ENCODE measurements at places on chromosomes 7 and 10.

- no peak for DNase-seq
These were observed 94.9 kb downstream of the NPSR1 start for GRCh38 chr7:34752929-34753328.

GRCh38 chr10:49282879-49283341 is 16.1 kb upstream of the C10orf71 start:
- DNase-seq = no peak

GRCh38 chr10:78985973-78986818 is 82.6 kb upstream of the ZMIZ1 start:
- no peak for DNase-seq

DNA sequence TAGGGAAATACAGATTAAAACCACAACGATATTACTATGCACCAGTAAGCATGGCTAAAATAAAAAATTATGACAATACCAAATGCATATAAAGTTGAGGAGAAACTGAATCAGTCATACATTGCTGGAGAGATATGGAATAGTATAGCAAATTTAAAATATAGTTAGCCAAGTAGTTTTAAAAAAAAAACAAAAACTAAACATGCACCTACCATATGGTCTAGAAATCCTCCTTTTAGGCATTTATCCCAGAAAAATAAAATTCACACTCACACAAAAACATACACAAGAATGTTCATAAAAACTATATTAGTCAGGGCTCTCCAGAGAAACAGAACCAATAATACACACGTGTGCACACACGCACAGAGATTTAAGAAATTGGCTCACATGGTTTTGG is 175.8 kb downstream of the IPMK start:
- no peak for DNase-seq

- no peak for DNase-seq
These were observed 63.6 kb upstream of the INSIG1 start for GRCh38 chr7:155234158-155234492.

DNA sequence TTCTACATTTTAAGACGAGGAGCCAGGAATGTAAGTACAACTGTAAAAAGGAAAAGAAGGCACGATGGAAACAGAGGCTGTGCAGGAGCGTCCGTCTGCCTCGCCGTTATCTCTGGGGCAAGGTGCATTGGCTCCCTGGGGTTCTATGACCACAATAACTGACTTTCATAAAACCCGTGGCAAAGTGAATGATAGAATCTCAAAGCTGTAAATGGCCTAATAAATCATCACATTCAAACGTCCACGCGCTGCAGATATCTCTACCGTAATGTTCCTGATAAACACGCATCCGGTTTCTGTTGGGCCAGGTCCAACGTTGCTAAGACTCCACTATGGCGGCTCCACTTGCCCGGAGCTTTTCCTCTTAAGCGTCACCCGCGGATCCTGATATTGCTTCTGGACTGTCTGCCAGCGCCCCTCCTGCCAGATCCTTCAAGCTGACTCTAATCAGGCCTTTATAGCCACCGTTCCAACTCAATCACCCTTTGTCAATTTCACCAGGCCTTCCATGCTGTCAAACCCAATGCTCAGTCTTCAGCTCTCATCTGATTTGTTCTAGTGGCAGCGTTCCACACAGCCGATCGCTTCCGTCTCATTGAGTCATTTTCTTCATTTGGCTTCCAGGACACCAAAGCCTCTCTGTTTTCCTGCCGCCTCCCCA is 265.6 kb upstream of the FOXK1 start:
- DNase-seq = no peak

- no peak for DNase-seq
These were observed 448.5 kb downstream of the NXPH1 start for GRCh38 chr7:8881916-8882315.

DNA sequence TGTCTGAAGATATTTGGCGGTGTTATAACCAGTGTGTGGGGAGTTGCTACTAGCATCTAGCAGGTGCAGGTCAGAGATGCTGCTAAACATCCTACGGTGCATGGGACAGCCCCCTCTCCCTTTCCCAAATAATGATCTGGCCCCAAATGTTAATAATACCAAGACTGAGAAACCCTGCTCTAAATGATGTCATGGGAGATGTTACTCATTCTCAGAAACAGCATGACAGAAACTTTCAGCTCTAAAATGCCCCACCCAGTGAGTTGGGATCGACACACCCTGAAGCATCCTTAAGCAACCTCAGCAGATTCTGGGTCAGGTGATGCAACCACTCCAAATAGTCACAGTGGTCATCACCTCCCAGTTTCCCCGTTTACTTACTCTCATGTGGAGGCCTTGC is 108.8 kb upstream of the MPP7 start:
- DNase-seq = peak; percentile 31

DNA sequence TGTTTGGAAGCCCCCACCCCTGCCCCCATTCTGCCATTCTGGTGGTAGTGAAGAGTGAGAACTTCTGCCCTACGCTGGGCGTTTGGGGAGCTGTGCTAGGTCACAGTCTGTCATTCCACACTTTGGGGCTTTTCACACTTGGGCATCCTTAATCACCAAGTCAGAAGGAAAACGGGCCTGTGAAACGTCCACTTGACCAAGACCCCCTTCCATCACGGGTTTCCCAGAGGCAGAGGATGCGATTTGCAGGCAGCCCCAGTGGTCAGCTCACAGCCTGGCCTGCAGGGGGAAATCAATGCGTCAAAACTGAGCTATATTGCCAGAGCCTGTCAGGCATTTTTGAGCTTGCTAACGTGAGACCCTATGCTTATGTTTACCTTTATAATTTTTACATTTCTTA is 663.3 kb upstream of the MGMT start:
- DNase-seq = no peak
